Mucosa of descending colon (tissue), 3 donors: ENCODE measurements at places on chromosomes 6 and 20. TPM values are rescaled to one million over a fixed set of nuclear protein-coding genes. Genes with fewer than 3 reads are reported as not detected.

Gene LY6G6D
- total RNA-seq: 0.90 TPM

Gene SAMD10
- total RNA-seq: 3.8 TPM

Gene BHLHE23
- not detected for total RNA-seq

Gene BPIFB2
- total RNA-seq: not detected

Gene SCRT2
- not detected for total RNA-seq

Gene MPIG6B
- total RNA-seq: 0.57 TPM

Gene RBM39
- total RNA-seq: 303 TPM

Gene TSBP1
- not detected for total RNA-seq

Gene C6orf141
- total RNA-seq: 10.6 TPM

Gene ABHD16B
- not detected for total RNA-seq

Gene PRPH2
- 0.72 TPM for total RNA-seq

Gene LST1
- total RNA-seq: 3.9 TPM
